Sciatic nerve (tissue), 2 donors: ENCODE measurements at places on chromosomes 2 and 18. TPM values are rescaled to one million over a fixed set of nuclear protein-coding genes. Genes with fewer than 3 reads are reported as not detected.

DNA sequence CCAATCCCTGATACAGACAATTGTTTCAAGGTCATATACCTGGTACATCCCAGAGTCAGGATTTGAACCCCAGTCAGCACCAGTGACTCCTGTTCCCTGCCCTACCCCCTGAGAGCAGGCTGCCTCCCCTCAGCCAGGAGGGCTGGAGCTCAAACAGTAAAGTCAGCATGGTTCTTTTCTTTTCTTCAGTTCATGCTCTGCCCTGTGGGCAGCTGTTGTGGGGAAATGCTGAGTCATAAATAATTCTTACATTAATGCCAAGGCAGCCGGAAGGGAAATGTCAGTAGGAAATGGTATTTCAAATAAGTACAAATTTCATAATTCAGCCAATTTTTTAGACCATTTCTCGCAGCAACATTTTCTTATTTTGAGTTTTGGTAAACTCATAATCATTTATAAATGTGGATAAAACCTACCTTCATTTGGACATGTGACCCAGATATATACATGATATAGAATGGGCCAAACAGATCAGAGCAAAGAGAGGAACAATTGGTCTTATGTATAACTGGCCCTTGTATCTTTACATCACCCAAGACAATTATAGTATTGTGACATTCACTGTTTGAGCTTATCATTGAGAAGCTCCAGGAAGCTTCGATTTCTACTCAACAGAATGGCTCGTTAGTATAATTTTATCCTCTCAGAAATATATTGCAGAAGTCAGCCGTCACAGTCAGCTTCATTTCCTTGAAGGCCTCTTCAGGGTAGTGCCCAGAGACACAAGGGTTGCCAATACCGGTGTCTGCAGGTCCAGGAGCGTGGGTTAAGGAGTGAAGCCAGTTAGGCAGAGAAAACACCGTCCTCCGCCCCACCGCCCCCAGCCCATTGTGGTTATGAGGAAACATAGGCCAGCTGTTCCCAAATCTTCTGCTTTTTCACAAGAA, 28.0 kb upstream of the SCYGR1 start:
- DNase-seq, result no peak

- DNase-seq, result no peak
These were observed 72.8 kb upstream of the WIPF1 start for GRCh38 chr2:174670446-174670845.

DNA sequence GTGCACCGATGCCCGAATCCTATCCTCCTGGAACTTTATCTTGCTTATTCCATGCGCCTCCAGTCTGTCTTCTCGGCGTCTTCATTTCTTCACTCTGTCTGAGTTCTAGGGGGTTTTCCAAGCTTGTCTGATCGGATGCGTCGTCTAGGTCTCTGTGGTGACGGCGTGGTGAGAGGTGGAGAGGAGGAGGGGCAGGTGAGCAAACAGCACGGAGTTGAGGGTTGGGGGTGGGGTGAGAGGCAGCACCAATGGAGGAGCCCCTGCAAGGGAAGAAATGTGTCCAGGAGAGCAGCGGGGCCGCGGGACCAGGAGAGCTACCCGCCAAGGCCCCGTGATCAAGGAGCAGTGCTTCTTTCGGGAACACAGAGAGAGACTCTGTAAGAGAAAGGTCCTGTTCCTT, 131.3 kb upstream of the TWIST2 start:
- DNase-seq, result no peak

DNA sequence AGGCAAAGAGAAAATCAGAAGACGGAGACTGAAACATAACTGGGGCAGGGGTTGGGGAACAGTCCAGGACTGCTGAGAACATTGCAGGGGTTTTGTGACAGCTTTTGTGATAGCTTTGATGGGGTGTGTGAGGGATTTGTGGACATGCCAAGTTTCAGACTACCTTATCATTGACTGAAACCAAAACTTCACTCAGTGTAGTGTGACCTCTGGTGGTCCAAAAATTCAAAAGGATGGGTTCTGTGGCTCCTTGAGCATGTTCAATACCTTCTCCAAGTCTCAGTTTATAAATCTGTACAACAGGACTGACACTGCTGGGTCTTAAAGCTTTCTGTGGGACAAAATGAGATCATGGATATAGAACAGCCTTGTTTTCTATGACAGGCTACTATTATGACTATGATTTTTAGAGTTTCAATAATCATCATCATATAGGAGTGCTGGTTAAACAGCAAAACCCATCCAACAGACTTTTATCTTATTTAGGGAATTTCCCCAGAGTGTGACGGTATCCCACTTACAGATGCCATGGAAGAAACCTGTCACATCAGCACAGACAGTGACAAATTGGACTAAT, 259.2 kb upstream of the SLC14A2 start:
- DNase-seq, result no peak

GRCh38 chr2:136060416-136060815, 57.5 kb downstream of the CXCR4 start:
- no peak for DNase-seq

DNA sequence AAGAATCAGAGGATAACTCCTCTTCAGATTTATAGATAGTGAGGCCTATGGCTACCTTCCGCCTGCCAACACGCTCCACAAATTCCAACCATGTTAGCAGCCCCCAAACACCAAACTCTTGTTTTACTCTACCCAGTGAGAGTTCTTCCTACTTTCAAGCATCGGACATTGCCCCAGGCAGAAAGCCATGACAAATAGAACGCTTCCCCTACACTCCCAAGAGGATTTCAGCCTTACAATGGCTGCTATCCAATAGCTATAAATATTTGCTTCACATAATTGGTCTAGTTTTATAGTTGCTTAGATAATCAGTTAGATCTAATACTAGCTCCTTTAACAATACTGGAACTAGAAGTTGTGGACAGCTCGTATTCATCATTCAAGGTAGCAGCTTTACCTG, 503.4 kb upstream of the VRK2 start:
- DNase-seq, result no peak

GRCh38 chr2:194380011-194380410, 1277.0 kb upstream of the SLC39A10 start:
- no peak for DNase-seq

GRCh38 chr2:10267551-10268465, 34.9 kb upstream of the HPCAL1 start:
- DNase-seq, result peak; percentile 54

DNA sequence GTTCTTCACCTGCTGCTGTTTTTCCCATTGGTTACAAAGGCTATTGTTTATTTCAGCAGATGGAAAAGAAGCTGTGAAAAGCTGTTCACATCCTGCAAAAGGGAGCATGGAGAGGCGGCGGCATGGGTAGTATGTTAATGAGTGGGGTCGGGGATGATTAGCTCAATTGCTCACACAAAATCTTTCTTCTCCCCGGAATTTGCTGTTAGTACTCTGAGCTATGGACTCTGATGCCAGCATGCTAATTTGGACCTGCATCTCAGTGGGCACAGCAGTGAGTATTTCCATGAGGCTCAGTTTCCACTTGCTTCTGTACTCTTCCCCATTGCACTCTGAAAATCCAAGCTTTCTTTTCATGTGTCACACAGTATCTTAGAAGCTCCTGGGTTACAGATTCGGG, 61.6 kb downstream of the DNER start:
- DNase-seq, result no peak

DNA sequence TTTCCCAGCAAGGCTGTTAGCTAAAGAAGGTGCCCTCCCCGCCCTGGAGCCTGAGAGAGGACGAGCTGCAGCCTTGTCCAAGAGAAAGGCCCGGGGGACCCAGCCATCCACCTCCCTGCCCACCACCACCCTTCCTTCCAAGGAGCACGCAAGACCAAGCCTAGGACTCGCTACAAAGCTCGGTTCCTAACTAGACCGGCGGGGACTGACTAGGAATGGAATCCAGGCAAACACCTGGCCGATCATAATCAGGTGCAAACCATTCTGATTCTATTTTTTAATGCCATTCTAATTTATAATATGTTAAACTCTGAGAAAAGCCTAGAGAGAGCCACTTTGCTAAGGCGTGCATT, 19.7 kb upstream of the TUBB6 start:
- DNase-seq, result no peak

GRCh38 chr2:178193823-178194599, at the start of gene OSBPL6:
OSBPL6 (plus strand) TSS chr2:178194512; CDS start chr2:178306185, 111,673 bp downstream.
- DNase-seq, result peak; percentile 81

DNA sequence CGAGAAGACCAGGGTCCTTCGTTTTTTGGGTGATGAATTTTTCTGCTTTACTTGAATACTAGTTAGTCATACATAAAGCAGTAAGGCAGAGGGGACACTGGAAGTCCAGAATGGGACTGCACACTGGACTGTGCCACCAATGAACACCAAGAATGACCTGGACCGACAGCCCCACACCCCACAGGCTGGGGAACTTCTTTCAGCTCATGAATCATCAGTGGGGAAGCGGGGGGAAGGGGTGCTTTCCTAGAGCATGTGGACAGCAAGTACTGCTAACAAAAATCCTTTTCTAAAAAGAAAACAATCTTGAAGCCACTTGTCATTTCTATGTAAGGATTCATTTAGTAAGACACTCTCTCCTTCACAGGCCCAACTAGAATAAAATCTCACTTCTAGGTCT, 86.0 kb downstream of the DTNB start:
- DNase-seq, result no peak

- no peak for DNase-seq
These were observed 113.8 kb downstream of the SMAD7 start for GRCh38 chr18:48836806-48837615.

Gene LOXHD1
- total RNA-seq, result 0.89 TPM

Gene SEPTIN10
- 135 TPM for total RNA-seq

Gene CCDC74B
- total RNA-seq, result 7.5 TPM

DNA sequence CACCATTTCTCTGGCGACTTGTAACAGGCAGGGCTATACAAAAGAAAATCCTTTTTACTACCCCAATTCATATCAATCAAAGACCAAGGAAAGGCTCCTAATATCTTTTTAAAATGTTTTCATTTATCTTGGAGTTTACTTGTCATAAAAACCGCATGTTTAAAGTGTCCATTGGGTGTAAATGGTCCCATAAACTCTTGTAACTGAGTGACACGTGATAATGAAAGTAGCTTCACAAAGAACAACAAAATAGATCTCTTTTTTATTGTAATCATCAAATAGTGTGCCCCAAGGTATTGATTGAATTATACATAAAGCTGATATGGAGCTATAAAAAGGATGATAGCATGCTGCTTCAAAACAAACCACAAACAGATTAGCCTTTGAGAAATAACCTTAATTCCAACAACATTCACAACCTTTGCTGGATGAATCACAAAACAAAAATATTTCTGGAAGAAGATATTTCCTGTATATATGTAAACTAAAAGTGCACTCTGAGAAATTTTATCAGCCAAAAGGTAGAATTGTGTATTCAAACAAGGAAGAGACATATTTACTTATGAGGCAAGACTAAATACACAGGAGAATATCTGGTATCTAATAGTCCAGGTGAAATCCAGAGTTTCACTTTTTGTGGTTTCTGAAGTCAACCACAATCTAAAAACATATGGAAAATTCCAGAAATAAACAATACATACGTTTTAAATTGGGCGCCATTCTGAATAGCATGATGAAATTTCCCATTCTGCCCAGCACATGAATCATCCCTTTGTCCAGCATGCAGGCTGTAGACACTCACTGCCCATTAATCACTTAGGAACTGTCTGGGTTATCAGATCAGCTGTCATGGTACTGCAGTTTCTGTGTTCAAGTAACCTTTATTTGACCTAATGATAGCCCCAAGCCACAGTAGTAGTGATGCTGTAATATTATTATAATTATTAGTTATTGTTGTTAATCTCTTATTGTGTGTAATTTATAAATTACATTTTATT, 237.5 kb downstream of the PIK3C3 start:
- DNase-seq, result no peak

DNA sequence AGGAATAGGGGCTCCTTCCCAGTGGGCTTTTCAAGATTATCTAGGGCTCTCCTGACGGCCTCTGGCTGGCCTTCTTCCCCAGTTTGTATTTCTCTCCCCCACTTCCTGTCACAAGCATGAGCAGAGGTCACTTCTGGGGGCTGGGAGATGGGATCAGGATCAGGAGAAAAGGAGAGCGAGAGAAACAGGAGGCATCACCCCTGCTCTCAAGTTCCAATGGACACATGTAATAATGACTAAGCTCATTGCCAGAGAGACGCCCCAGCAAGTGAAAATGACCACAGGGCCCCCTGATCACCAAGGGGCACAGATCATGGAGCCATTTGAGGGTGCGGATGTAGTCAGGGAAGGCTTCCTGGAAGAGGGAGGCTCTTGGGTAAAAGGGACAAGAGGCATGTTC, 92.1 kb downstream of the SMAD7 start:
- DNase-seq, result no peak

Gene TSPYL6
- 0.13 TPM for total RNA-seq

DNA sequence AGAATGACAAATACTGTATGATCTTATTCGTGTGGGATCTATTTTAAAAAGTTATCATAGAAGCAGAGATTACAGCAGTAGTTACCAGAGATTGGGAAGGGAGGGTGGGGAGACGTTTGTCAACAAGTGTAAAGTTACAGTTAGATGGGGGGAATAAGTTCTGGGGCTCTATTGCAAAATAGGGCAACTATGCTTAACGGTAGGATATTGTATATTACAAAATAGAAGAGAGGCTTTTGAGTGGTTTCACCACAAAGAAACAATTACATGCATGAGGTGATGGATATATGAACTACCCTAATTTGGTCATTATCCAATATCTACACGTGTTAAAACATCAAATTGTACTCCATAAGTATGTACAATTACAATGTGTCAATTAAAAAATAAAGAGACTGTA, 123.4 kb upstream of the NOSTRIN start:
- DNase-seq, result no peak

DNA sequence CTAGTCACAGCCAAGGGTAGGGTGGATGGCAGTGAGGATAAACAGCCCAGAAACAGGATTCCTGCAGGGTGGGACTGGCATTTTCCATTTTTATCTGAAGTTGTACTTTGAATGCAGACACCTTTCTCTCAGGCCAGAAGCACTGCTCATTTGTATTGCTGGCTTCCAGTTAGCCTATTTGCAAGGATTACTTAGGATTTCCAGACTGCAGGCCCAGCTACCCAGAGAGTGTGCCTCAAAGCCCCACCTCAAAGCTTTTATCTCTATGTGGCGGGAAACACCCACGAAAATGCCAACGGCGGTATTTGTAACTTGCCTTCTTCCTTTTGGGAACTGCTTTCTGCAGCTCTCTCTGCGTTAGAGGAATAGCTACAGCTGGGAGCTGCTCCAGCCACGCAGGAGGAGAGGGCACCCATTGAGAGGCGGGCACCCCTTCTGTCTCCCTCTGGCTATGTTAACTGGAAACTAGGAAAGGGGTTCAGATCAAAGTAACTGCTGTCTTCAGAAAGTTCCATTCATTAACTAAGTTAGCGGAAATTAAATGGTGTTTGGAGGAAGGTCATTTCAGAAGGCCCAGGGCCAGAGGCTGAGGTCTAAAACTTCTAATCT, 144.9 kb downstream of the TGIF1 start:
- DNase-seq, result no peak

- no peak for DNase-seq
These were observed 36.6 kb downstream of the FAM228A start for GRCh38 chr2:24211408-24211807.

- no peak for DNase-seq
These were observed 201.6 kb downstream of the ALPK2 start for GRCh38 chr18:58427321-58427720.

DNA sequence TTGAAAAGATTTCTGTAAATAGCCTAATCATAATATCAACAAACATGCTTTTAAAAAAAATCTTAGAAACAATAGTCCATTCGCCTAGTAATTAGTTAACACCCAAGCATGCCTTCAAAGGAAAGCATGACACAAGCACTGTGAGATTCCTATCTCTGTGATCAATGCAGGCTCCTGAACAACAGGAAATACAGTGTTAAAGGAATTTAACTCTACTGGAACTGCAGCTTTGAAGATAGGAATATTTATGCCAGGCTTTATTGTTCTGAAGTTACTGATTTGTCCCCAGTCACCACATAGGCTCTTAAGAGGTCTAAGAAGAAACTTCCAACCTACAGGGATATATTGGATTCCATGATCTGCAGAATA, 15.4 kb upstream of the FAM124B start:
- DNase-seq, result no peak
